ENCODE measurements at places on chromosomes 2 and 18.

DNA sequence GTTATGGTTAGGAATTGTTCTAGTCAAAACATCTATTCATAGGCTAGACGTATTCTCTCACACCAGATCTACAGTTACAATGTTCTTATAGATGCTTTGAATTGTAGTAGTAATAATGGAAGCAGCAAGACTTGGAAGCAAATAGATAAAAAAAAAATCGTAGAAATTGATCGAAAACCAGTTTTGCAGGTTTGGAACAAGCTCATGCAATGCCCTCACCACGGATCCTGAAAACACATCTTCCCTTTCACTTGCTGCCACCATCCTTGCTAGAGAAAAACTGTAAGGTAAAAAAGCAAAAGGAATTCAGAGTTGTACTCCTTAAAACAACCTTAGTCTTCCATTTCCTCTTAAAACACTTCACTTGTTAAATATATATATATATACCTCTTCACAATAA, 4.4 kb downstream of the SULT1C4 start:
- DNase-seq: no peak

GRCh38 chr18:36977121-36977520, 148.2 kb downstream of the KIAA1328 start:
- no peak for DNase-seq

DNA sequence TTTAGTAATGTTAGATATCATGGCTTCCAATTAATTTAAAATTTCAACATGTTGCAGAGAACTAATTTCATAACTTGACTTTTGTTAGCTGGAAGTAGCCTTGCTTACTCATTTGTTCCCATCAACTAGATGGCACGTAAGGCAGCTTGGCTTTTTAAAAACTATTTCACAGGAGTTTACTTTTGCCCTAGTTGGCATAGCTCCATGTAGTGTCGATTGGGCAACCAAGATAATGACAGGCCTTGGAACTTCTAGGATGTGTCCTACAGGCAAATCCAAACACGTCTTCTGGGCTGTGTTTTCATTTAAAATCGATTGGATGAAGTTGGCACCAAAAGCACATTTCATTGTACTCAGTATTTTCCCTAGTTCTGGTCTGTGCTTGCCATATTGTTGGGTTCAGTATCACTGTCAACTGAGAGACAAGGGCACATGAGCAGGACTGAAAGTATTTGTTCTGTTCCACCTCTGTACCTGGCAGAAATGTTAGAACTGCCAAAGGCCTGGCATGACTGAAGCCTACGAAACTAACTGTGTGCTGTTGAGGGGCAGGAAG, 29.4 kb downstream of the HADHB start:
- no peak for DNase-seq

- no peak for DNase-seq
Measured at GRCh38 chr2:241038374-241039180, 40.2 kb downstream of the SNED1 start.

GRCh38 chr2:218856167-218856895, 3.3 kb upstream of the WNT6 start:
- DNase-seq: no peak

- DNase-seq: peak; percentile 19
Measured at GRCh38 chr2:197209742-197210408, 100.7 kb downstream of the ANKRD44 start.

- DNase-seq: no peak
Measured at GRCh38 chr2:239695728-239696240, 295.0 kb upstream of the HDAC4 start.

DNA sequence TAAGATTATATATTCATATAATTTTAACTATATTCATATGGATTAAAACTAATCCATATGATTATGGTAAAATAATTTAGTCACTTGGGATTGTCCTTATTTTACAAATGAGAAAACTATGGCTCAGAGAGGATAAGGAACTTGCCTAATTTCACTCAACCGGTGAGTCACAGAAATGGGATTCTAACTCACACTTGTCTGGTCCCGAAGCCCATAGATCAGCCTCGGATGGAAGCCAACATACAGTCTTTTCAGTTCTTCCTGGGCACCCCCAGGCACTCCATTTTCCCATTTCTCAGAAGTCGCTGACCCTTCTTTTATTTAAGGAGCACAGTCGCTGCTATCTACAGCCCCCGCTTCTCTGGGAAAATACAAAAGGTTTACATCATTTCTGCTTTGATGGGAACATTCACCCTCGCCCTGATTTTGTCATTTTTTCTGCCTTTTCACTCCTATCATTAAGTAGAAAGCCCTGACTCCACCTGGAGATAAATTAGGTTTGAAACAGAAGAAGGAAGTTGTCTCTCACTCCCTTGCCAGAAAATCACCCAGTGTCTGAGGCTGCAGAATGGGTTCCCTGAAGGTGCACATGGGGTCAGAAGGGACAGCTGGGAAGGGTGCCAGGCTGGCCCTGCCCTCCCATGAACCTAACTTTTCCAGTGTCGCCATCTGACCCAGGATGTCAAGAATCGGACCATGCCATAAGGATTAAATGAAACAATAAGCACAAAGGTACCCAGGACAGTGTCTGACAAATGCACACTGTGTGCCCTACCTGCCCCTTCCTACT, 36.6 kb downstream of the CYP1B1 start:
- no peak for DNase-seq

DNA sequence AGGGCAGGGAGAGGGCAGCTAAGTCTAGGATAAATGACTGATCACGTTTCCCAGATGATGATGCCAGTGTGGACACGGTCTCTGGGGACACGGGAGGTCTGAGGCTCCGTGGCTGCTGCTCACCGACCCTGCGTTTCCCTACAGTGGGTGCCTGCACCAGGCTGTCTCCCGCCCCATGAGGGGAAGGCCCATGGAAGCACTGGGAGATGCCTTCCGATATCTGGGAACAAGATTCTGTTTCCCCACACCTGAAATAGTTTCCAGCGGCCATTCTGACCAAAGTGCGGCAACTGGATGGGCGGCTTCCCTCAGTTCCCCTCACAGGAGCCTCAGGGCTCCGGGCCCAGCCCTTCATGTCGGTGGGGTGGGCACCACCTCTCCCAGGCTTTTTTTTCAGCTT, 83.1 kb downstream of the EDAR start:
- no peak for DNase-seq

DNA sequence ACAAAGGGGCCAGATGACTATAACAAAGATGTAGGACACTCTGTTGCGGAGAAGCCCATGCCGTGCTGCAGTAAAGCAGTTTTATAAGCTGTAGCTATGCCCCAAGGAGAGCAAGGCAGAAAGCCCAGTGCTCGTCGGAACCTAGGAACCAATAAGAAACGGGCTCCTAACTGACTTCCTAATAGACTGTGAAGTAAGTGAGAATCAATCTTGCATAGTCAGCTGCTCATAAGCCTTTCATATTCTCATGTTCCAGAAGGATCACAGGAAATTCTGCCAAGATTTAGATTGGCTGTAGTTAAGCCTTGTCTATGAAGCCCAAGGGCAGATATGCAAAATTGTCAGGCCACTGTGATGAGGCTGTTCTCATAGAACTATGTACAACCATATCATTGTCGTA, 98.4 kb downstream of the RTTN start:
- no peak for DNase-seq

DNA sequence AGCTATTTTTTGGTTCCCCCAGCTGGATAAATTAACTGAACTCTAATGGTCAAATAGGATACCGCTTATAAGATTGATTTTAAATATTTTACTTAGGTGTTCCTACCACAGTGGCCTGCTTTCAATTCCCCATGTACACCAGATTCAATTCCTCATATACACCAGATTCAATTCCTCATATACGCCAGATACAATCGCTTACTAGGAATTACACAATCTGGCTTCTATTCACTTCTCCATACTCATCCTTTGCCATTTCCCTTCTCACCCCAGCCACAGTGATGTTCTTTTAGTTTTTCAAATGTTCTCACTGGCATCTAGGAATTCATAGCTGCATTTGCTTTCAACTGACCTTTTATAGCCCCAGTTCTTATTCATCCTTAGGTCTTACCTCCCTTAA, 66.5 kb downstream of the SLC40A1 start:
- DNase-seq: no peak

DNA sequence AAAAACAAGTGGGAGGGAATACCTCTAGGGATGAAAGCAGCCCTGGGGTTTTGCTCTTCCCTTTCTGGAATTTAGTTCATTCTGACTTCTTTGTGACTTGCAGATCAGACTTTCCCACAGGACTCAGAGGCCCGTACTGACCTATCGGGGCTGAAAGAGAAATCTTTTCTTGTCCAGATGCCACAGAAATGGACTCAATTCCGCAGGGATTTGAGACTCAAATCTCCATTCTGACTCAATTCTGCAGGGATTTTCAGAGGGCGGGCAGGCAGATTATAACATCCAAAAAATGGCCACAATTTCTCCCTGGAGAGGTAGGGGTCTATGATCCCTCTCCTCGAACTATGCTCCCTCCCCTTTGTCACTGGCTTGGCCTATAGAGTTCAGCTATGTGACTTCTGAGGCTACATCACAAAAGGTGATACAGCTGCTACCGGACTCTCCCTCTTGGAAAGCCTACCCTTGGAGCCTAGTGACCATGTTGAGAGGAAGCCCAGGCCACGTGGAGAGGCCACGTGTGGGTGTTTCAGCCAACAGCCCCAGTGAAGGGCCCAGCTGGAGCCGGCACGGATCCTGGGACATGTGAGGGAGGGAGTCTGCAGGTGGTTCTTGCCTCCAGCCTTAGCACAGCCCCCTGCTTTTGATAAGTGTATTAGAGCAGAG, 4.8 kb upstream of the EFHD1 start:
- DNase-seq: no peak

- no peak for DNase-seq
Measured at GRCh38 chr2:180716186-180717180, 263.9 kb upstream of the UBE2E3 start.

- DNase-seq: no peak
Measured at GRCh38 chr18:56431551-56431950, 206.8 kb downstream of the TXNL1 start.

DNA sequence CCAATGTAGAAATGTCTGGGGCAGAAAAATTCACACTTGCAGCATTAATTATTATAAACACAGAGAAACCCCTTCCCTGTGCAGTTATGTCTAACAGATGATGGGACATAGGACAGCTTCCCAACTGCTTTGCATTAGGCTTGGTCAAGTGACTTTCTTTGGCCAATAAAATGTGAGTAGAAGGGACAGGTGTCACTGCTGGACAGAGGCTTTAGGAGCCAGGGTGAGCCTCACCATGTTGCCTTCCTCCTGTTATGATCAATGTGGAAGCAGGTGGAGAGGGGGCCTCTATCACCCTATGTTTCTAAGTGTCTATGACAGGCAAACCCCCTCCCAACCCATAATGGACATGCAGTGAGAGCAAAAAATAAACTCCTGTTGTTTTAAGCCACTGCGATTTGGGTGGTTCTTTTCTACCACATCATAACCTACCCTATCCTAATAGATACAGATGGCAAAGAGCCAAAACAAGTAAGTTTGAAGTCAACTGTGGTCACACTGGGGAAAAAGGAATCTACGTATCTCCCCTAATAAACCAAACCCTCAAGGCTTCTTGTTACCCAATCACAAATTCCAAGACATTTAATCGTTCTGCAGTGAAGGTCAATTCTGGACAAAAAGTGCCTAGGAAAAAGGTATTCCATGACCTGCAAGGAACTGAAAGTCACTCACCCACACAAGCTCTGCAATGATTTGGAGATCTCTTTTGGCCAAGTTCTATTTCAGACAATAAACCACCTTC, 28.6 kb upstream of the POU3F3 start:
- DNase-seq: no peak

DNA sequence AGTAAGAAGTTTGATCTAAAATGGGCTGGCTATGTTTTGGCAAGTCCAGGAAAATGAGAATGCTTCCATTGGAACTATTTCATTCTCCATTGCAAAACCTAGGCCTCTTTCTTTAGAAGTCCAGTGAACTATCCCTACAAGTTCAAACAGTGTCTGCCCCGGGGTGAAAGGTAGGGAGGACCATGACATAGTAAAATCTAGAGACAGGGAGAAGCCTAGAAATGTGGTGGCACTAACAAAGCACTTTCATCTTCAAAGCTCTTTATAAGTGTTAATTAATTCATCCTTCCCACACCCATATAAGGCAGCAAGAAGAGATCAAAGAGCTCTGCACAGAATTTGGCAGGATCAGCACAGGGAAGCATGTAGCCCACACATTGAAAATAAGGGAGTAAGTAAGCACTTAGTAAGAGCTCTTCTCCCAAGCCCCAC, 214.5 kb downstream of the IRS1 start:
- DNase-seq: no peak

DNA sequence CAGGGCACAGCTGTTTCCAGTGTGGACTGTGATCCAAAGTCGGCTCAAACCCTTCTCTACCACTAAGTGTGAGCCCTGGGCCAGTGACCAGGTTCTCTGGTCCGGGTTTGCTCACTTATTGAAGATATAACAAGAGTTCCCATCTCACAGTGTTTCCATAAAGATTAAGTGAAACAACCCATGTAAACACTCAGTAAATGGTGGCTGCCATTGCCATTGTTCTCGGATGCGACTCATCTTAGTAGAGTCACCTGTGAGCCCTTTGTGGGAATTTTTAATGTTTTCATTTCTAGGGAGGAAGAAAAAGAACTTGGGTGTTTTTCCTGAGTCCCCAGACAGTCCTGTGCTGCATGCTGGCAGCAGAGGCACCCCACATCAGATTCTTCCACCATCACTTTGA, 53.4 kb downstream of the TPGS2 start:
- no peak for DNase-seq

GRCh38 chr2:77746780-77747179, 224.6 kb upstream of the LRRTM4 start:
- DNase-seq: no peak

GRCh38 chr18:5841518-5841917, 53.8 kb downstream of the TMEM200C start:
- DNase-seq: no peak

DNA sequence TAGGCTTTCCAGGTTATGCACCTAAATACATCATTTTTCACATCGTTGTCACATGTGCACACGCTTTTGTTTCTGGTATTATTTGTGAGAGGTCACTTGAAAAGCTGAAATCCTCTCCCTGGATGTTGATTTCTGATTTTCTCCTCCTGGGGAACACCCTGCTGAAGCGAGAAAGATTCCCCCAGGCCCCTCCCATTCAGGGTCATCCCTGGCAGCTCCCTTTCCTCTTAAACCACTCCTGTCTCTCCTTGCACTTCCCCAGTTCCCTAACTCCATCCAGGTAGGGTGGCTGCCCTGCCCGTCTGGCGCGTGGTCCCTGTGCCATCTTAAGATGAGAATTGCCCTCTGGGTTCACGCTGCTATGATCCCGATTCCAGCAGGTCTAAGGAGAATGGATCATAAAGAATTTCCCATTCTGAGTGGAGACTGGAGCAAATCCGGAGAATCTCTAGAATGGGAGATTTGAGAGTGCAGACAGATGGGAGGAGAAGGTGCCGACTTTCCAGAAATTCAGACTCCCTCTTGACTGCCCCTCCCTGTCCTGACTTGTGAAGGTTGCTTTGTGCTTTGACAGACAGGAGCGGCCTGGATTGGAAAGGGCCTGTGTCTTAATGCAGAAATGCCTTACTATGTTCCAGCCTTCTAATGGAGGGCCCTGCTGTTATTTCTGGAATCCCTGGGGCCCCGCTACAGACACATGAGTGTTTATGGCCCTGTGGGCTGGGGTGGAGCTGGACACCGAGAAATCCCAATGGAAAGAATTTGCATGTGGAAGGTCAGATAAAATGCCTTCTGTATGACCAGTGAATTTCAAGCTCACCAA, 1.3 kb upstream of the YWHAQ start:
- no peak for DNase-seq
